Cortex of kidney (tissue), 1 donor: ENCODE measurements at places on chromosomes 7 and 10.

DNA sequence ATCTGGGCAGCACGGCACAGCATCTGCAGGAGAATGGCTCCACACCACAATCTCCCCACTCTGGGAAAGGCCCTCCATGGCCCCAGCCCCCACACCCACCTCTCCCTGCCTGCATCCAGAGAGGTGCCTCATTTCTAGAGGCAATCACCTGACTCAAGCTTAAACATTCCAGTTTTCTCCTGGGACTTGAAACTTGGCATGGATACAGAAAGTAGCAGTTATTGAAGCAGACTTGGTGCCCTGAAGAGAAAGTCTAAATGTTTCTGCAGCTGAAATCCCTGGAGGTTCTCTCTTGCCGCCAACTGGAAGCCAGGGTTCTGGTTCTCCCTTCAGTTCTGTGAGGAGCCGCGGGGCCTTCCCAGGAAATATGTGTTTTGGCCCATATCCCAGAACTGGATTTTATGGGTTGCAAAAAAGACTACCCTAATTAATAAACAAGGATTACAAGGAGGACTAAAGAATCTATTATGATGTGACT is 122.8 kb downstream of the SKIDA1 start:
- no peak for DNase-seq

GRCh38 chr10:106183041-106183440 is 981.5 kb downstream of the SORCS1 start:
- no peak for DNase-seq

- DNase-seq = no peak
Observed at GRCh38 chr10:66844176-66844942, 81.5 kb upstream of the LRRTM3 start.

GRCh38 chr7:104958371-104958865 is 55.6 kb upstream of the KMT2E start:
- DNase-seq = no peak
